Activated CD4-positive, alpha-beta T cell treated with anti-CD3 and anti-CD28 coated beads for 36 hours (primary cell): ENCODE measurements at places on chromosomes 5 and 9. TPM values are rescaled to one million over a fixed set of nuclear protein-coding genes. Genes with fewer than 3 reads are reported as not detected.

The N4BP3 gene
- 3.3 TPM for total RNA-seq

DNA sequence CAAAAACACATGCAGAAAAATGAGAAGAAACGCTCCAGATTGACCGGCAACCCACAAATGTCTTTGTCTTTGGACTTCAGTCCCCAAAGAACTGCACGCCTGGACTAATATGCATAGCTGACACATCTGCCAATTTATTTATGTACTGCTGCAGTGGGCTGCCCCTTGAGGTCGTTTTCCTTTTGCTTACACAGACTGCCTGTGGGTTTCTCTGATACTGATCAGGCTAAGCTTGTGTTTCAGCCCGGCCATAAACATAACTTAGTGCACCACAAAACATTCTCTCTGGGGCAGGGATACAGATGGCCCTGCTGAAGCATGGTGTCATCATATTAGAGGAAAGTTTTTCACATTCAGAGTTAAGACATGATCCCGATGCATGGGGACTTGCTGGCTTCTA lies 75.4 kb downstream of the NUDT12 start:
- no peak overlapping the region for H3K4me3 ChIP-seq
- no peaks in the 10 kb centered on the region for H3K27me3 ChIP-seq
- no peak for DNase-seq
- H3K27ac ChIP-seq: no peak overlapping the region
- H3K36me3 ChIP-seq: no peaks in the 10 kb centered on the region

The PLK2 gene
- total RNA-seq: 3.0 TPM

GRCh38 chr5:56588636-56589480 lies 226.5 kb upstream of the MAP3K1 start:
- no peaks in the 10 kb centered on the region for H3K36me3 ChIP-seq
- peaks cover 41% of the 10 kb centered on the region for H3K4me1 ChIP-seq
- no peaks in the 10 kb centered on the region for H3K27me3 ChIP-seq
- peak overlapping the region; percentile 16 for H3K27ac ChIP-seq
- no peak overlapping the region for H3K4me3 ChIP-seq
- DNase-seq: peak; percentile 41

DNA sequence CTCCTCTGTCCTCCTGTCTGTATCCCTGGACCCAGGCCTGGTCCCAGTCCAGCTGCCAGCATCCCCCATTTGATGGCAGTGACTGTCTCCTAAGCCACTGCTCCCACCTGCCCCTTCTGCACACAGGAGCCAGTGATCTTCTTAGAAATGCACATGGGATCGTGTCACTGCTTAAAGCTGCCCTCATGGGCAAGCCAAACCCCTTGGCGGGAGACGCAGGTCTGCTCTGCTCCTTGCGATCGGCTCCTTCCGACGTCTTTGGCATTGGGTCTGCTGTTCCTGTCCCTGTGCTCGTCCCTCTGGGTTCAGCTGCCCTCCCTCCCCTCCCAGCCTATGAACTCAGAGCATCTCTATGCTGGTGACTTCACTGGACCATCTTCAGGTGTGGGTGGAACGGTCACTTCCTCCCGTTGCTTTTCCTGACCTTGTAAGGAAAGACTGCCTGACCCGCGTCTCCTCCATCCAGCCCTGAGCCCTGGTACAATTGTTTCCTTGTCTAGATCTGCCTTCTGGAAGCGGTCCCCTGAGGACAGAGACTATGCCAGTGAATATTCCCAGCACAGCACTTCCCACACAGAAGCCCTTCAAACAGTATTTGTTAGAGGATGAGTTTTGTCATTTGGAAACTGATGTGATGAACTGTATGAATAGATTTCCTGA lies 116.5 kb downstream of the ZNF354C start:
- no peak for DNase-seq
- H3K27me3 ChIP-seq: peaks cover 10% of the 10 kb centered on the region
- no peaks in the 10 kb centered on the region for H3K4me1 ChIP-seq
- H3K36me3 ChIP-seq: no peaks in the 10 kb centered on the region
- no peak overlapping the region for H3K27ac ChIP-seq
